ENCODE measurements at places on chromosomes 11 and 22.

DNA sequence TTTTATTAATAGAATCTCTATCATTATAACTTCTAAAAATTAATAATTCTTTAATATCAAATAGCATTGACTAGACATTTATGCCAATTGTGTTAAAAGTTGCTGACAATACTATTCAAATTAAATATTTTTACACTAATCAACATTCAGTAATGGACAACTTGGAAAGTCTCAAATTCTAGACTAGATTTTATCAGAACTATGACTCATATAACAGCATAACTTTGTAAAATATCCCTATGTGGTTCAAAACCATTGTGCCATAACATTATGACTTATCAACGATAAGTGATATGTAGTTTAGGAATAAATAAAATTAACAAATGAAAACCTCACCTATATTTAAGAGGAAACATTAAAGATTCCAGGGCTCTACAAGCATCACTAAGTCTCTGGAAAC is 291.8 kb downstream of the SBF2 start:
- no peak for DNase-seq

GRCh38 chr11:9613118-9613829 is 39.8 kb downstream of the WEE1 start:
- DNase-seq, result peak; percentile 90

- DNase-seq, result no peak
Observed at GRCh38 chr11:122751292-122752070, 86.8 kb upstream of the CRTAM start.

GRCh38 chr11:44997566-44997965 is 46.9 kb upstream of the TP53I11 start:
- DNase-seq, result no peak

- DNase-seq, result no peak
Observed at GRCh38 chr11:55793321-55793720, 2.0 kb upstream of the OR5D14 start.

DNA sequence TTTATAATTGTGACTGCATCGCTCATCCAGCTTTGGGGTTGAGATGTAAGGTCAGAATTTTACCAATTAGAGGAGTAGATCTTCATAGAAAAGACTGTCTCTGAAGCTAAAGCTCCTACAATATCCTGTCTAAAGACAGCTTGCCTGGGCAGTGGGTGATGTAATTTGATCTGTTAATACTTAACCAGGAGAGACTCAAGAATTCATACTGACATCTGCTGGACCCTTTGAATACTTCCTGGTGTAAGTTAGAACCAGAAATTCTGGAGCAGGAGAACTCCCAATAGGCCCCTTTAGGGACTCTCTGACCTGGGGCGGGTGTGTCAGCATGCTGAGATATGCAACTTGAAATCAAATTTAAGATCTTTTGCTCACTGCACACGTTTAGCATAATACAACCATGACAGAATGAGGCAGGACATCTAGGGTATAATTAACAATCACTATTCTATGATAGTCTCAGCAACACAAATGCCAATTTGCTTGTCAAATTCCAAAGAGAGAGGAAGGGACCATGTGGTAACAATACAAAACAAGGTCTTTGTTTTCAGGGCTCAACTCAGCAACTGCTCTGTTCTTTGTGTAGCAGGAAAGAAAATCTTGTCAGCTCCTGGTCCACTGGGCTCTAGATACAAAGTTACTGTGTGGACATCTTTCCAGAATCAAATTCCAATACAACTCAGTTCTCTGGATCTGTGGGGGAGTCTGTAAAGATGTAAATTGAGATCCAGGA is 143.9 kb downstream of the INSC start:
- no peak for DNase-seq

- DNase-seq, result peak; percentile 48
Observed at GRCh38 chr11:112623057-112623456, 338.2 kb upstream of the NCAM1 start.

GRCh38 chr11:1082346-1082727 is 7.7 kb downstream of the MUC2 start:
- no peak for DNase-seq

GRCh38 chr22:37379722-37380121 is 47.6 kb downstream of the ELFN2 start:
- DNase-seq, result no peak

DNA sequence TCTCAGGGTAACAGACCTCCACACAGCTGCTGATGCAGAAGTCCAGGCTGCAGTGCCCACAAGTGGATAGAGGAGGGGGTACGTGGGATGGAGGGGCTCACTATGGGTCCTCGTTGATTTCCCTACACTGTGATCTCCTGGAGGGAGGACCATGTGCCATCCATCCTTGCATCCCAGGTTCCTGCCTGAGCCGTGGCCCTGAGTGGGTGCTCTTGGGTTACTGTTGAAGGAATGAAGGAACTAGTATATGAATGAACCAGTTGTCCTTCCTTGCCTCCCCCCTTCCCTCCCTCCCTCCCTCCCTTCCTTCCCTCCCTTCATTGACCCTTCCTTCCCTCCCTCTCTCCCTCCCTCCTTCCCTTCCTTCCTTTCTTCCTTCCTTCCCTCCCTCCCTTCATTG is 15.4 kb downstream of the APOBEC3B start:
- DNase-seq, result no peak

DNA sequence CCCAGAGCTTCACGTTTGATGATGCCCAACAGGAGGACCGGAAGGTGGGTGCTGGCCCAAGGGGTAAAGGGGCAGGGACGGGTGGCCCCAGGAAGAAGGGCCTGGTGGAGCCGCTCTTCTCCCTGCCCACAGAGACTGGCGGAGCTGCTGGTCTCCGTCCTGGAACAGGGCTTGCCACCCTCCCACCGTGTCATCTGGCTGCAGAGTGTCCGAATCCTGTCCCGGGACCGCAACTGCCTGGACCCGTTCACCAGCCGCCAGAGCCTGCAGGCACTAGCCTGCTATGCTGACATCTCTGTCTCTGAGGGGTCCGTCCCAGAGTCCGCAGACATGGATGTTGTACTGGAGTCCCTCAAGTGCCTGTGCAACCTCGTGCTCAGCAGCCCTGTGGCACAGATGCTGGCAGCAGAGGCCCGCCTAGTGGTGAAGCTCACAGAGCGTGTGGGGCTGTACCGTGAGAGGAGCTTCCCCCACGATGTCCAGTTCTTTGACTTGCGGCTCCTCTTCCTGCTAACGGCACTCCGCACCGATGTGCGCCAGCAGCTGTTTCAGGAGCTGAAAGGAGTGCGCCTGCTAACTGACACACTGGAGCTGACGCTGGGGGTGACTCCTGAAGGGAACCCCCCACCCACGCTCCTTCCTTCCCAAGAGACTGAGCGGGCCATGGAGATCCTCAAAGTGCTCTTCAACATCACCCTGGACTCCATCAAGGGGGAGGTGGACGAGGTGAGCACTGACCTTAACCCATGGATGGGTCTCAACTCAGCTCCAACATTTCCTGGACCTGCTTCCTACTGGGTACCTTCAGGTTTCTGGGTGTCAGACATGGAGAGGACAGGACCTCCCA is 2.0 kb downstream of the RIC8A start:
- DNase-seq, result no peak

- no peak for DNase-seq
Observed at GRCh38 chr11:77142091-77142975, 14.3 kb downstream of the MYO7A start.

DNA sequence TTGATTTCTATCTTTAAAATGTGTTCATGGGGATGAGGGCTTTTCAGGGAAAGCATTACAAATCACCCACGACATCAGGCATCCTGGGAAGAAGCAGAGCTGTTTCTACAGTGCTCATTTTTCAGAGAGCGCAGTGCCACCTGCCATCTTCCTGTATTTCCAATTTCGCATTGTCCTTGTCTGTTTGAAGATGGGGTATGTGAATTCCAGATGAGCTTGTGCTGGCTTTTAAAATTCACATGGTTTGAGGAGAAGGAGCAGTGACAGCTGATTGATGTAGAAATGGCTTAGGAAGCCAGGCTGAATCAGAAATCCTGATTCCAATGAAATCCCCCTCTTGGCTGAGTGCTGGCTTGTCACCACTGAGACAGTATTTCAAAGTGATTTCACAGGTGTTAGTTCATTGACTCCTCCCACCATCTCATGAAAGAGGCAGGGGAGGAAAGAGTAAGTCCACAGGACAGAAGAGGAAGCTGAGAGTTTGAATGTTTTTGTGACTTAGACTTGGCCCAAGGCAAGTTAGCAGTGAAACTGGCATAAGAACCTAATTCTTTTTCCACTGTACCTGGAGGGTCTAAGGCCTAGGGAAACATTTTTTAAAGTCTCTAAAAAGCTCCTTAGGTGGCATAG is 344.6 kb upstream of the C11orf87 start:
- DNase-seq, result no peak

DNA sequence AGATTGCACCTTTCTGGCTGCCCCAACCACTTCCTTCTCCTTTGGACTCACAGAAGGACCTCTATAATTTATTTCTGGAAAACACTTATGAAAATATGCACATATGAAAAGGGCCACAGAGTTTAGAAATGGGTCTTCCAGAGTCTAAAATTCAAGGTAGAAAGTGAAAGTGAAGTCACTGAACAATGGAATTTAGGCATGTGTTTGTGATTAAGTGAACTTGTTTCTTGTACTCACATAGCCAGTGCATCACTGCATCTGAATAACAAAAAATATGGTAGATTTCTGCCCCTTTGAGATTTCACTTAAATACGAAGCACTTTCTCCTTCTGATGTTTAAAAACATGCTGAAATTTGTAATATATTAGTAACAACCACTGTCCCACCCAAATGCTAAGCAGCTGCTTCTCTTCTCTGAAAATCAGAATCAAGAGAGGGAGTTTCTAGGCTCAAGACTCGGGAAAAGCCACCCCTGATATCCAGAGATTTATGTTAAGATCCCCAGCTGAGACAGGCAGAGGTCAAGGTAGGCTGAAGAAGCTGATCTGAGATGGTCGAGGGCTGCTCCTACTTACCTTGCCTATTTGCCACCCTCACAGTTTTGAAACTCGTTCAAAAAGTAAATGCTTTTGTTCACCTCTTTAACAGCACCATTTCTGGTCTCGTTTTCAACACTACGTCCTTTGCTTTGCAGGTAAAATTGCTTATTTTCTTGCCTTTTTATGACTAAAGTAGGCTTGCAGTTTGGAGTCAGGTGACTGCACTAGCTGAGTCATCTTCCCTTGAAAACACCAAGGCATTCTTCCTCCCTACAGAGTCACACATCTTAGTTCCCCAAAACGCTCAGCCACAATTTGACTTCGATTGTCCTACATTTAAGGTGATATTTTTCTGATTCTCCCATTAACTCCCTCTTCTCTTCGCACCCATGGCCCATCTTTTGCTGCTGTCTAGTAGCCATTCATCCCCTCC is at the start of gene XKR3:
TSS of gene XKR3 (minus strand) at position 696 of the 972 bp plus-strand sequence. CDS start 17,338 bp downstream, outside the sequence.
- peak; percentile 82 for DNase-seq

GRCh38 chr22:40410272-40410671 is 39.9 kb downstream of the SGSM3 start:
- DNase-seq, result no peak

DNA sequence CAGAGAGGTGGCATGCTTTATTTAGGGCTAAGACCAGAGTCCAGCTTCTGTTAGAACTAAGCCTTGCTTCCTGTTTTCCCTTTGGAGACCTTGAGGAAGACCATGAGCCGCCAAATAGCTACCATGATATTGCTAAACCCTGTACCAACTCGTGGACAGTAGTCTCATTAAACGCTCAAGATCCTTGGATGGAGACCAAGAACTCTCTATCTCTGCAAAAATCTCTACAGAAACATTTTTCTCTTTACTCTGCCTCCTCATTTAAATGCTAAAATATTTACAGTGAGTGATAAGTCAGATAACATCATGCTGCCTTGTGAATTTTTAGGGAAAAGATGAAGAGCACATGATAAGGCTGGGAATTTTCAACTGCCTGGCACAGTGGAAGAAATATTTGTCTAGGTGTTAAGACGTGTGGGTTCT is 197.8 kb downstream of the MAML2 start:
- DNase-seq, result peak; percentile 29

DNA sequence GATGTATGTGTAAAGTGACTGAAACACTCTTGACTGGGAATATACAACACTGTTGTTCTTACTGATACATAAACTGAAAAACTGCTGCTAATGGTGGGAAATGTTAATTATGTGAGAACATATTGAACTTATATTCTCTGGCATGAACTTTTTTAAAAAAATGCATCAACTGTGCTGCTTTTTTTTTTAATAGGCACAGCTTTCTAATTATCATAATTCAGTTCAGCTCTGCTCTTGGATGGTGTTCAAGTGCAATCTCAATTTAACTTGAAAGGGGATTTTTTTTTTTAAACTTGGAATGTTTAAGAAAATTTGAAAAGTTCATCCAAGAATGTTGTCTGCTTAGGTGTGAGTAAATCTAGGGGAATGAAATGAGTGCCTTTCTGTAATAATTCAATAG is 5.2 kb downstream of the TEAD1 start:
- DNase-seq, result no peak

- DNase-seq, result peak; percentile 45
Observed at GRCh38 chr11:95296621-95297025, 65.6 kb upstream of the SESN3 start.

GRCh38 chr11:63892228-63892627 is 24.7 kb downstream of the RCOR2 start:
- no peak for DNase-seq

DNA sequence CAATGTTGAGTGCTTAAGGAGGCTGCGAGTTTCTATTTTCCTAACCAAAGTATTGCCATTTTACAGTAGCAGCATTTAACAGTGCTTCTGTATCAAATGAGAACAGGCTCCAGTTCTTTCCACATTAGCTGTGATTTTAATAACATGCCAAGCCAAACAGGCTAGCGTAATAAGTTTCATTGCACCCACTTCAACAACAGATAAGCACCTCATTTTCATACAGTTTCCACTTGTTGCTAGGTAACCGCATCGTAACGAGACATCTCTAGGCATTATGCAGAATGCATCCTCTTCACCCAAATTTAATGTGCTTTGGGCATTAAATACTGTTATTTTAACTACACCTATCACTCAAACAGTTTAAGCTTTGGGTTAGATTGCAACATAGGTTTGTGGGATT is 79.0 kb downstream of the CADM1 start:
- no peak for DNase-seq

DNA sequence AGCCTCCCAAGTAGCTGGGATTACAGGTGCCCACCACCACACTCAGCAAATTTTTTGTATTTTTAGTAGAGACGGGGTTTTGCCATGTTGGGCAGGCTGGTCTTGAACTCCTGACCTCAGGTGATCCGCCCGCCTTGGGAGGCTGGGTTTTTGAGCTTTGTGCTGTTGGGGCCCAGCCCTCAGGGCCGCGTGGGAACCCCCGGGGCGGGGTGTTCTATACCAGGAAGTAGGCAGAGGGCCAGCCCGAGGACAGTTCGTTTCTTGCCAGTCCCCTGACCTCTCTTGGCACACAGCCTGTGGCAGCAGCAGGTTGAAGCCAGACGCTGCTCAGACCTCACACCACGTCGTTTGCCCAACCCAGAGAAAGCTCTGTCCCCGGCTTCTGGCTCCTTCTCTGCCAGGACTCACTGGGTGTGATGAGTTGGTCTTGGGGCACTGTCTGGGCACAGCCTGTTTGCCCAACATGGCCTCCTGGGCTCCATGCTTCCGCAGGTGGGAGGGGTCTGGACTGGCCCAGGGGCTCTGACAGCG is 24.9 kb upstream of the CHKA start:
- DNase-seq, result peak; percentile 75

GRCh38 chr11:7421136-7421535 is 64.2 kb upstream of the OLFML1 start:
- DNase-seq, result no peak
